ENCODE measurements at places on chromosomes 2 and 18.

DNA sequence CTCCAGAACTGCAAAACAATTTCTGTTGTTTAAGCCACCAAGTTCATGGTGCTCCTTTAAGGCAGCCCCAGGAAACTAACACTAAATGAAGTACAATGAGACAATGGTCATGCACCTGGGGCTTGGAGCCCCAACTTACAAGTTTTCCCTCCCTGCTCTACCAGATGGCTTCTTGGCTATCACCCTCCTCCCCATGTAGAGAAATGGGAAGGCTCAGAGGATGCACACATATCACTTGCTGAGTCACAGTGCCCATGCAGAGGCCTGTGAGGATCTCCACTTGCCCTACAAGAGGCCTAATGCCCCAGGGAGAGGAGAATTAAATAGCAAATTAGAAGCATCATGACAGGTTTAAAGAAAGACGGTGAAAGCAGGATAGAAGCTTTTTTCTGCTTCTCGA is 270.9 kb downstream of the TTC32 start:
- no peak for DNase-seq

GRCh38 chr2:207164006-207164831 is 1.5 kb downstream of the KLF7 start:
- no peak for DNase-seq

DNA sequence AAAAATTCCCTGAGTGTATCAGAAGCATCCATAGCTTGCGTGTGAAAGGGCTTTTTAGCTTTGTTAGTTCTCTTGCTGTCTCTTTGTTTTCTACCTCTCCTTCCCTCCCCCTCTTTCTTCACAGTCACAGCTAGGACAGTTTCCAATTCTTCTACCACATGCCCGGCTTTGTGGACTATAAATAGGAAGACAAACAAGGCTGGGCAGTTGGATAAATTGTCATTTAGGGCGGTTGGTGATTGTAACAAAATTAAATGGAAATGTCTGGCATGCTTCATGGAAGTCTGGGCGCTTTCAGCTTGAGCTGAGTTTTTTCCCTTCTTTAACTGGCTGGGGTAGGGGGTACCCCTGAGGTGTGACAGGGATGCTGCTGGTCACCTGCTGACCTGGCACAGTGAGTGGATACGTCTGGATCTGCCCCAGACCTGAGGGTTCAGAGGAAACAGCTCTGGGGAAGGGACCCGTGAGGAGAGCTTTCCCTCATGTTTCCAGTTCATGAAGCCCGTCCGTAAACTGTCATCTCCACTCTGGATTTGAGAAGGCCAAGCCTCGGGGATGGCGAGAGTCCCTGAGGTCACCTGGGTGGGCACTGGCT is 29.0 kb upstream of the GIGYF2 start:
- no peak for DNase-seq

GRCh38 chr2:3211256-3212060 is 166.2 kb downstream of the EIPR1 start:
- DNase-seq = no peak

GRCh38 chr2:102081243-102081522 is 61.4 kb upstream of the IL1R1 start:
- DNase-seq = no peak

GRCh38 chr18:316393-316792 is 48.5 kb upstream of the THOC1 start:
- DNase-seq = no peak

DNA sequence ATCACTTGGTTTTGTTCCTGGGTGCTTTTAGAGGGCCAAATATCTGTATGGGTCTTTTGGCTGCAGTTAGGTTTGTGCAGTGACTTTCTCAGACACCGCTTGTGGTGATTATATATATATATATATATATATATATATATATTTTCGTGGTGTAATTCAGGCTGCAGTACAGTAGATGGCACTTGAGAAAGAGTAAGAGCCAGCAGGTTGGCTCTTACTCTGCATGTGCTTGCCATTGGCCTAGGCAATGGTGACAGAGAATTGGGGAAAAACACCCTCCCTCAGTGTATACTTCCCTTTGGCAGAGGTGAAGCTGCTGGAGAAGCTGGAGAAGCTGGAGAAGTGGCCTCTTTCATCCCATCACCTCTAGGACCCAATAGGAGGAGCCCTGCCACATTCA is 22.2 kb upstream of the MYL1 start:
- DNase-seq = no peak

GRCh38 chr18:13217466-13217961 is 1.0 kb upstream of the LDLRAD4 start:
- DNase-seq = peak; percentile 47

DNA sequence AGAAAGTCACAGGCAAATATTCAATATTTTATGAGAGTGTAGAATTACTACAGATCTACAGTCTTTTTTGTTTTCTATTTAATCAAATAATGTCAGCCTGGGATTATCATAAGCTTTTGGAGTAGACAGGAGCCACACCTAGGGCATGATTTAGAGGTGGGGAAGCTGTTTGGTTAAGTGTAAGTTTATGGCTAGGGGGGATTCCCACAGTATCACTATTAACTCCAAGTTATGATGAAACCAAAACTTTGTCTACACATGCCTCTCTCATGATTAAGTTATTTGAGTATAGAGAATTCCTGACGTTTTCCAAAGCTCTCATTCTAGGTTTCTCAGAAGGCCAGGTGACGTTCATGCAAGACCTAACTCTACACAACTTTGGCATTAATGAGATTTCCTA is 2.1 kb downstream of the SERPINB10 start:
- DNase-seq = no peak
